ENCODE measurements at places on chromosomes 5 and 9.

- peak; percentile 31 for DNase-seq
Observed at GRCh38 chr5:123371575-123372179, 51.5 kb downstream of the CEP120 start.

DNA sequence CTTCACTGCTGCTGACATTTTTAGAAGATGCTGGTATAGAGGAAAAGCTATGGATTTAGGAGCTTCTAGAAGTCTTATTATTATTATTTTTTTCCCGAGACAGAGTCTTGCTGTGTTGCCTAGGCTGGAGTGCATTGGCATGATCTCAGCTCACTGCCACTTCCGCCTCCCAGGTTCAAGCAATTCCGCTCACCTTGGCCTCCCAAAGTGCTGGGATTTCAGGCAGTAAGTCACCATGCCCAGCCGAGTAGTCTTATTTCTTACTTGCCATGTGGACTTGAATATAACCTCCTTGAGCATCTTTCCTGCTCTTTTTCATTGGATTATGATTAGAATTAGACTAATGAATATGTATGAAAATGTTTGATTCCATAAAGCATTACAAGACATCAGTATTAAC lies 119.5 kb downstream of the NR3C1 start:
- no peak for DNase-seq

DNA sequence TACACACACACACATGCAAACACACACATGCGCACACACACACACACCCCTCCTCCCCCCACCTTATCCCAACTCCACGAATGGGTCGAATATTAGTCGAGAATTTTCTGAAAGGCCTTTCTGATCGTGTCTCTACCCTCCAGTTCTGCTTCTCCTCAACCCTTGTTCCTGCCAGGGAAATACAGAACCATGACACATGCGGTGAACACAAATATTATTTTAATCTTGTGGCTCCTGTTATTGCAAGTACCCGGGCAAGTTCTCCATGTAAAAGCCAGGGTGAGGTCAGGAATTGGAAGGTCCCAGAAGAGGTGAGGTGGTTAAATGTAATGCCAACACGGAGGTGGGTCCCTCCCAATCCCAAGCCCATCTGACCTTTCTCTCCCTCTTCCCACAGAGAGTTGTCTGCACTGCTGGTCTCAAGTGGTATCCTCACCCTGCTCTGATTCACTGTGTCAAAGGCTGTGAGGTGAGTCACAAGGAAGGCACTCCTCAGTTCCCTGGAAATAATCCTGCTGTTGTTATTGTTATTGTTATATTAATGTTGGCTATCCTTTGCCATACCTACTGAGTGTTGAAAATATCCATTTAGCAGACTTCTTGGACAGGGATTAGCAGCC lies 223.7 kb downstream of the PAPPA start:
- DNase-seq: no peak

- DNase-seq: no peak
Observed at GRCh38 chr5:146290318-146290717, 48.3 kb upstream of the POU4F3 start.

DNA sequence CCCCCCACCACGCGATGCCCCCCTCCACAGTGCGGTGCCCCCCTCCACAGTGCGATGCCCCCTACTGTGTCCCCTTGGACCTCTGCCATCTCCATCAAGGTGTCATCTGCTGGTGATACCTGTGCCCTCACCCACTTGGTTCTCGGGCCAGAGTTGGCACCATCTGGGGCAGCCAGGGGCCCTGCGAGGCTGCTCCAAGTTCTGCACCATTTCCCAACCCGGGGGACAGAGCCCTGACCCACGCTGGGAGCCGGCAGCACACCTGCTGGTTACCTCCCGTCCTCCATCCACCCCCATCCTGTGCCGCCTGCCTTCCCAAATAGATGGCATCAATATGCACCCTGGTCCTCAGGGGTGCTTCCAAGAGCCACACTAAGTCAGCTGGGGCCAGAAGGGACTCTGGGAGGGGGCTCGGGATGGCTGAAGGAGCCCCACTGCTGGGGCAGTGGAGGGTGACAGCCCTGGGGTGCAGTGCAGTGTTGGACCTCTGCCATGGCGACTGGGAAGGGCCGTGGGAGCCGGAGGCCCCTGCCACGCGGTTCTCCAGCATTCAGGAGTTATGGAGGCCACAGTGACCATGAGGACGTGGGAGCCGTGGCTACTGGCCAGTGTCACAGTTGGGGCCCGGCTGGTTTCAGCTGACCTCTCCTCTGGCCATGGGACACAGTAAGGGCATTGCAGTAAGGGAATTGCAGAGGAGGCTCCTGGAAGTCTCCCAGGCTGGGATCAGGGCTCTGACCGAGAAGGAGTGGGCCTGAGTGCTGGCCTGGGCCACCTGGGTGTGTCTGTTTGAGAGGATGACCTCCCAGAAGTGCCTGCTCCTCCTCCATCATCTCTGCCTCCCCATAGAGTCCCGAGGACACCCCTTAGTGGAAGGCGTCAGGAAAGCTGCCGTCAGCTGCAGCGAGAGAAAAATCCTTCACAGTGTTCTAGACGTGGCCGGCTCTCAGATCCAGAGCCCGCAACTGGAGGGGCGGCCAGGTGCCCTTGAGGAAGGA lies 44.2 kb upstream of the NOTCH1 start:
- DNase-seq: no peak

DNA sequence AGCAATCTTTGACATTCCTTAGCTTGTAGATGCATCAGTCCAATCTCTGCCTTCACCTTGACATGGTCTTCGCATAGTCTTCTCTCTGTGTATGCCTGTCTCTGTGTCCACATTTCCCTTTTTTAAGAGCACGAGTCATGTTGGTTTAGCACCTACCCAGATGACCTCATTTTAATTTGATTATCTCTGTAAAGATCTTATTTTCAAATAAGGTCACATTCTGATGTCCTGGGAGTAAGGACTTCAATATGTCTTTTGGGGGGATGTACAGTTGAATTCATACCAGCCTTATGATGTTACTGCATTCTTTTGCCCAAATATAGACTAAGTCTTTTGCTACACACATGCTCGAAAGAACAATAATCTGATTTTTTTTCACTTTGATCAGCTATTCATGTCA lies 6.9 kb downstream of the KCTD16 start:
- no peak for DNase-seq

DNA sequence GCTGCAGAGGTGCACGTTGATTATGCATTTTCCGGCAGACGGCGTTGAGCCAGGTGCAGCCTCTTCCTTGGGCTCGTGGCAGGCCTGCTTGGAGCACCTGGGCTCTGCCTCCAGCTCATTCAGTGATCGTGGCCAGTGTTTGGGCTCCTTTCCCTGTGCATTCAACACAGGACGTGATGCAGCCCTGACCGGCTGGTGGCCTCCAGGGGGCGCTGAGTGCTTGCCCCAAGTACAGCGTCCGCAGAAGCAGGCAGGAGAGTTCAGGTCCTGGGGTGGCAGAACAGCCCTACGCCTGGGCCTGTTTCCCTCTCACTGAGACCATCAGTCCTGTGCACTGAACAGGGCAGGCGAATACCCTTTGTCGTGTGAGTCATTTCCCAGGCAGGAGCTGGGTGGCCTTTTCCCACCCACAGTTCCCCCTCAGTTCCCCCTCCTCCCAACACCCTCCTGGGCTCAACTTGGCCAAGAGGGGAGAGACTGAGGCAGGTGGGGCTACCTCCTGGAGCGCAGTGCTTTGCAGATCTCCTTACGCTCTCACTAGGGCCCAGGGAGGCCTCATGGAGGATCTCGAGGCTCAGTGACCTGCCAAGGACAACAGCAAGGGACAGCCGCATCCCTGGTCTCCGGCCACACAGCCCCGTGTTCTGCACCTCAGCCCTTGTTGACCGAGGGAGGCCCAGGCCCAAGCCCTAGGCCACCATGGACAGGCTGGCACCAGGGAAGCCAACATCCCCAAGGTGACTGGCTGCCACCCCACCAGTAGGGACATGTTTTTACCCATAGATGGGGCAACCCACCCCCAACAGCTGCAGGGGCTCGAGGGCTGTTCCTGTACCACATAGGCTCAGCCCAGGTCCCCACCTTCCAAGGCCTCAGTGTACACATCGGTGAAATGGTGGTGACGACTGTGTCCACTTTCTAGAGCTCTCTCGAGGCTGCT lies 52.9 kb downstream of the LRSAM1 start:
- peak; percentile 87 for DNase-seq

GRCh38 chr5:114317751-114318150 lies 44.1 kb upstream of the KCNN2 start:
- DNase-seq: no peak

- peak; percentile 12 for DNase-seq
Observed at GRCh38 chr9:133954862-133955529, 37.1 kb downstream of the VAV2 start.
